Spleen (tissue), 13 donors: ENCODE measurements at places on chromosomes 13 and 19. TPM values are rescaled to one million over a fixed set of nuclear protein-coding genes. Genes with fewer than 3 reads are reported as not detected.

AZU1 gene
- 14.9 TPM for total RNA-seq

RASA3 gene
- total RNA-seq: 52.0 TPM

MBD3 gene
- 70.2 TPM for total RNA-seq

GRCh38 chr19:35041548-35042055 lies at the start of gene HPN:
TSS of gene HPN (plus strand) at chr19:35041721. CDS start at chr19:35042507, 786 bp downstream.
- H3K36me3 ChIP-seq: no peaks in the 10 kb centered on the region
- H3K27ac ChIP-seq: peak within 1 kb of the TSS; percentile 81
- no peaks in the 10 kb centered on the region for H3K27me3 ChIP-seq
- DNase-seq: no peak

DNA sequence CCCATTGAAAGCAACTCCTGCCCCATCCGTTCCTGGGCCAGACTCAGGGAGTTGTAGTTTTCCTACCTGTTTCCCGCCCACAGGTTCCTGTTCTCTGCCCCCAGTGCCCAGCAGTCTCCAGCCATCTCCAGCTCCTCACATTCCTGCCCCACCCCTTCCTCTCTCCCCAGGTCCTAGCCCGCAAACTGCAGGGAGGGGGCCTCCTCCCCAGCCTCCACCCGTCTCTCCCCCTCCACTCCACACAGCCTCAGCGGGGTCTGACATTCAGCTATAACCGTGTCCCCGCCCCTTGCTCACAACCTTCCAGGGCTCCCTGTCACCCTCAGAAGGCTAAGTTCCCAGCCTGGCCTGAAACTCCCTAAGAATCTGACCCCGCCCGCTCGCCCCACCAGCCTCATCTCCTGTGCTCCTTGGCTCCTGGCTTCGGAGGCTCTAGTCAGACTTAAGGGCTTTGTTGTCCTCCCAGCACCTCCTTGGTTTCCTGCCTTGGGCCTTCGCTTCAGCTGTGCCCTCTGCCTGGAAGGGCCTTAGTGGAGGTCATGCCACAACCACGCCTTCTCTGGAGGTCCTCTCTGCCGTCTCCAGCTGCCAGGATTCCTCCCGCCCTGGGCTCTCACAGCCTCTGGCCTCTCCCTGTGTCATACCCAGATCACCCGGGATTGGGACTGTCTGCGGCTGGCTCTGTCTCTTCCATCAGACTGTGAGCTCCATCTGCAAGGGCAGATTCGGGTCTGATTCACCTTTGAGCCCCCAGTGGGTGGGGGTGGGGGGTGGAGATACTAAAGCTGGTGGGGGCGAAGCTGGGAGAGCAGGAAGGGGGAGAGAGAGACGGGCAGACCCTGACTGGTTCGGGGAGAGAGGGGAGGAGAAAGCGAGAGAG lies 5.1 kb upstream of the SPACA6 start:
- peak; percentile 77 for DNase-seq
- peak overlapping the region; percentile 90 for H3K27ac ChIP-seq
- peak overlapping the region; percentile 68 for H3K4me3 ChIP-seq
- H3K4me1 ChIP-seq: peaks cover 56% of the 10 kb centered on the region

GRCh38 chr19:54523403-54523802 lies 20.8 kb downstream of the LAIR2 start:
- H3K27ac ChIP-seq: no peak overlapping the region
- H3K27me3 ChIP-seq: no peaks in the 10 kb centered on the region
- H3K36me3 ChIP-seq: no peaks in the 10 kb centered on the region

GRCh38 chr13:99471221-99472121 lies 29.8 kb upstream of the TM9SF2 start:
- H3K4me1 ChIP-seq: no peaks in the 10 kb centered on the region
- no peak overlapping the region for H3K4me3 ChIP-seq
- no peaks in the 10 kb centered on the region for H3K36me3 ChIP-seq

- H3K27ac ChIP-seq: no peak overlapping the region
- H3K36me3 ChIP-seq: no peaks in the 10 kb centered on the region
- no peak for DNase-seq
- H3K4me1 ChIP-seq: peaks cover 6% of the 10 kb centered on the region
- no peak overlapping the region for H3K4me3 ChIP-seq
- no peaks in the 10 kb centered on the region for H3K27me3 ChIP-seq
These were observed 33.2 kb downstream of the PAK4 start for GRCh38 chr19:39158646-39159260.

DNA sequence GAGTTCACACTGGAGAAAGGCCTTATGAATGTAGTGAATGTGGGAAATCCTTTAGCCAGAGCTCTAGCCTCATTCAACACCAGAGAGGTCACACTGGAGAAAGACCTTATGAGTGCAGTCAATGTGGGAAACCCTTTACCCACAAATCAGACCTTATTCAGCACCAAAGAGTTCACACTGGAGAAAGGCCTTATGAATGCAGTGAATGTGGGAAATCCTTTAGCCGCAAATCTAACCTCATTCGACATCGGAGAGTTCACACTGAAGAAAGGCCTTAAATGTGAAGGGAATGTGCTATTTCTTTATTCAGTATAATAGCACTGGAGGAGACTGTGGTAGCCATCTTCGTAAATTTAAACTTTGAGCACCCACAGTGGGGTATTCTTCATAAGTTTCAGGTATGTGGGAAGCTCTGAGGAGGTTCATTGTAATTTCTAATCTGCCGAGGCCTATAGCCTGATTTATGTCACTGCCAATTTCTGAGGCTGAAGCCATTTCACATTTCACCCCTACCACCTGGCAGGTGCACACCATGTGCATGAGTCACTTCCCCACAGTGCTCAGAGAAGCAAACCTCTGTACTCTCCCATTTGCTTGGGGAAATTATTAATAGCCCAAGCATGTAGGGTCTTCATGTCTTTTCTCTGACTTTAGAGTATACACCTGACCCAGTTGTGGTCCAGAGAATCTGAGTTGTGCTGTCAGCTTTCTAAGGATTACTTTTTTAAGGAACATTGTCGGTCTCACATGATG lies 6.4 kb downstream of the ZNF551 start:
- no peak for DNase-seq
- H3K27ac ChIP-seq: no peak overlapping the region
- H3K27me3 ChIP-seq: no peaks in the 10 kb centered on the region
- no peak overlapping the region for H3K4me3 ChIP-seq
- H3K36me3 ChIP-seq: peaks cover 78% of the 10 kb centered on the region
- peaks cover under 1% of the 10 kb centered on the region for H3K4me1 ChIP-seq

- H3K27me3 ChIP-seq: no peaks in the 10 kb centered on the region
- no peaks in the 10 kb centered on the region for H3K36me3 ChIP-seq
- H3K27ac ChIP-seq: no peak overlapping the region
- no peaks in the 10 kb centered on the region for H3K4me1 ChIP-seq
- H3K4me3 ChIP-seq: no peak overlapping the region
These were observed 155.1 kb downstream of the SUCLA2 start for GRCh38 chr13:47845981-47846380.

- no peak overlapping the region for H3K4me3 ChIP-seq
- H3K27me3 ChIP-seq: no peaks in the 10 kb centered on the region
- no peak overlapping the region for H3K27ac ChIP-seq
- H3K36me3 ChIP-seq: peaks cover 83% of the 10 kb centered on the region
These were observed 10.5 kb upstream of the B3GNT3 start for GRCh38 chr19:17784201-17785008.

- H3K4me3 ChIP-seq: no peak overlapping the region
- H3K36me3 ChIP-seq: no peaks in the 10 kb centered on the region
- no peaks in the 10 kb centered on the region for H3K4me1 ChIP-seq
- peak overlapping the region; percentile 85 for H3K27ac ChIP-seq
- peaks cover 53% of the 10 kb centered on the region for H3K27me3 ChIP-seq
These were observed 11.6 kb downstream of the NFILZ start for GRCh38 chr19:8641908-8642547.

DNA sequence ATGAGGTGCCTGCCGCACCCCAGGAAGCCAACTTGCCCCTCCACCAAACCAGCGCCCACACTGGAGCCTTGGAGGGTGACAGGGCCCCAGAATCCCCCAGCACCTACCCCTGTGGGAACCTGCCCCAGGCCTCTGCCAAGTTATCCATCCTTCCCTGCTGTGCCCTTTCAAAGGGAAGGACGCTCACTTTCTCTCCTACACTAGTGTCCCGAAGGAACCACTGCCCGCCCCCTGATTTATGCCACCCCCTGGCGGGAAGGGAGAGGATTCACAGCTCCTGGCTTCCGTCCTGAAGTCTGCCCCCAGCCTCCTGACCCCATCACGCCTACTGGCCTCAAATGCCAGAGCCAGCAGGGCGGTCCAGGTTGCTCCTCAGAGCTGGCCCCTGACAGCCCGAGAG lies 1.4 kb downstream of the EVI5L start:
- DNase-seq: no peak
- no peak overlapping the region for H3K4me3 ChIP-seq
- no peak overlapping the region for H3K27ac ChIP-seq

GRCh38 chr13:49997955-49998354 lies 1.1 kb downstream of the TRIM13 start:
- peak overlapping the region; percentile 99 for H3K27ac ChIP-seq
- no peaks in the 10 kb centered on the region for H3K36me3 ChIP-seq
- peak overlapping the region; percentile 54 for H3K4me3 ChIP-seq
- no peaks in the 10 kb centered on the region for H3K27me3 ChIP-seq

DNA sequence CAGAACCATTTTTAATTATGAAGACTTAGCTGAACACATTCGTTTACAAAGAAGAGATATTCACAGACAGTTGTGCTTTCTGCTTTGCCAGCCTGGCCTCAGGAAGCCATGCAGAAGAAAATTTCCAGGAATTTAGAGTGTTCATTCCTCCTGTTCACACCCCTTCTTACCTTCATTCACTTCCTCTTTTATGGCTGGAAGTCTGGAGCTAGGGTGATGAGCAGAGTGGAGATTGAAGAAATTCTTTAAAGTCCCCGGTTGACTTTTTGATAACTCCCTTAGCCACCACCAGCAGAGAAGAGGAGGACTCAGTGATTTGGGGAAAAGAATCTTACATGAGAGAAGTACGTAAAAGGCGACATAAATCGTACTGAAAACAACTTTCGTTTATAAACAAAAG lies 263.6 kb upstream of the TSHZ3 start:
- no peaks in the 10 kb centered on the region for H3K36me3 ChIP-seq
- DNase-seq: no peak
- H3K4me1 ChIP-seq: no peaks in the 10 kb centered on the region
- H3K27me3 ChIP-seq: no peaks in the 10 kb centered on the region
- H3K27ac ChIP-seq: no peak overlapping the region
- H3K4me3 ChIP-seq: no peak overlapping the region

GRCh38 chr13:101474419-101474957 lies 22.0 kb downstream of the ITGBL1 start:
- H3K4me1 ChIP-seq: no peaks in the 10 kb centered on the region
- H3K27ac ChIP-seq: no peak overlapping the region
- no peaks in the 10 kb centered on the region for H3K36me3 ChIP-seq
- H3K27me3 ChIP-seq: no peaks in the 10 kb centered on the region
- no peak for DNase-seq

- no peak overlapping the region for H3K4me3 ChIP-seq
- peak overlapping the region; percentile 44 for H3K27ac ChIP-seq
- peaks cover 5% of the 10 kb centered on the region for H3K4me1 ChIP-seq
- no peaks in the 10 kb centered on the region for H3K36me3 ChIP-seq
- H3K27me3 ChIP-seq: peaks cover 20% of the 10 kb centered on the region
These were observed 149.7 kb downstream of the KATNAL1 start for GRCh38 chr13:30157616-30157993.

DNA sequence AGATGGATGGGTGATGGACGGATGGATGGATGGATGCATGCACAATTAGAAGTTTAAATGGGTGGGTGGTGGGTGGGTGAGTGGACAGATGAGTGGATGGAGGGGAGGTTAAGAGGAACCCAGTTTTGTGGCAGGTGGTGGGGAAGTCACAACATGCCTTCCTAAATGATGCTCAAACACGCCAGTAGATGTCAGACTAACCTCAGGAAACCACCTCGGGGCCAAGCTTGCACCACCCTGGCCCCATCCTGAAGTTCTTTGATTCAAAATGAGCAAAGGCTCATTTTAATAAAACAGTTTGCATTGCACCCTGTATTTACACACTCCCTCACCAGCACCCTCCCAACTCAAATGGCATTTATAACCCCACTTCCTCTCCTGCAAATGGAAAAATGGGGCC lies 91.4 kb upstream of the CACNA1A start:
- H3K4me3 ChIP-seq: no peak overlapping the region
- H3K27ac ChIP-seq: no peak overlapping the region

GRCh38 chr19:49691243-49692146 lies 579 bp downstream of the CPT1C start:
- DNase-seq: no peak
- H3K27me3 ChIP-seq: peaks cover 14% of the 10 kb centered on the region
- H3K4me3 ChIP-seq: peak overlapping the region; percentile 41
- peak overlapping the region; percentile 81 for H3K27ac ChIP-seq
- peaks cover 59% of the 10 kb centered on the region for H3K4me1 ChIP-seq
